ENCODE measurements at places on chromosomes 7 and 10. TPM values are rescaled to one million over a fixed set of nuclear protein-coding genes. Genes with fewer than 3 reads are reported as not detected.

FOXI2 gene
- not detected for polyA plus RNA-seq

TET1 gene
- 0.97 TPM for polyA plus RNA-seq

HNRNPF gene
- polyA plus RNA-seq, result 212 TPM

HTR5A gene
- polyA plus RNA-seq, result not detected

CCL24 gene
- not detected for polyA plus RNA-seq

ELFN1 gene
- not detected for polyA plus RNA-seq

All from naive B cell (primary cell).